ENCODE measurements at places on chromosomes 16 and 17.

- no peak for DNase-seq
Measured at GRCh38 chr16:8342276-8342675, 248.0 kb downstream of the TMEM114 start.

DNA sequence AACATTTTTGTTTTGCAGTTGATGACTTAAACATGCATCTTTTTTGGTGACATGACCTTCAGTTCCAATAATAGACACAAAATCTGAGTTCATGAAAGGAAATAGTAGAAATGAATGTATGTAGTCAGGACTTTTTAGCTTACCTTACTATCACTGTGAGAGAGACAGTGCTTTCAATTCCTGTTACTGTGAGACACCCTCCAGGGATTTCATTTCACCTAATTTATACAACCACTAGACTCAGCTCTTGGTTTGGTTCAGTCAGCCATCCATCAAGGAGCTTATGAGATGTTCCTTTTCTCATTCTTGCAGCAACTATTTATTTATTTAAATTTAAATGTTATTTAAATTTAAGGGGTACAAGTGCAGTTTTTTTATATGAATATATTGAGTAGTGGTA is 77.9 kb downstream of the MAP2K4 start:
- DNase-seq: no peak

- no peak for DNase-seq
Measured at GRCh38 chr16:55773859-55774549, 58.9 kb downstream of the CES1 start.

DNA sequence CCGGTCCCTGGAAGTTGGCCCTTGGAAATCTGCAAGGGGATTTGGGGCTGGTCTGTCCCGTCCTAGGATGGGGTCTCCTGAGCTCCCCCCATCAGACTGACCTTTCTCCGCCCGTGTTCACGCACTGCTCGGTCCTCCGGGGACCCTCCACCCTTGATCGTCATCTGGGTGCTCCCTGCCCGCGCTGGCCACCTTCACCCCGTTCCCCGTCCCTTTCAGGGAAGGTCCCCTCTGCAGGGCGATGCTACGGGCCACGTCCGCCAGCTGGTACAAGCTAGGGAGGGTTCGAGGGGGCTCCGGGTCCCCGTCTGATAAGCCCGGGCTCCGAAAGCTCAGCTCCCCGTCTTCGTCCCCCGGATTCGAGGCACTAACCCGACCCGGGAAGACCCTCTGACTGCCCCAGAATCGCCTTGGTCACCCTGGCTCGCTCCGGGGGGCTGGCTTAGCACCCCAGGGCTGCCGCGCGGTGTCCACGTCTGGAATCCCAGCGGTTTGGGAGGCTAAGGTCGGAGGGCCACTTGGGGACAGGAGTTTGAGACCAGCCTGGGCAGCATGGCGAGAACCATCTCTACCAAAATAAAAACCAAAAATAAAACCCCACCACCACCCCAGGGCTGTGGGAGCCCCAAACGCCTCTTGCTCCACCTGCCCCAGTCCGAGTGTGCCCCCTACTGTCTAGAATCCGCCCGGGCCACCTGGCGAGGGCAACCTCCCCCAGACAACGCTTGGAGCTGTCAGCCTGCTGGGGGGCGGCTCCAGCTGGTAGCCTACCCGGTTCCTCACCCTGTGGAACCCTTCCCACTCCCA is 1.1 kb upstream of the SLC43A2 start:
- DNase-seq: peak; percentile 57

DNA sequence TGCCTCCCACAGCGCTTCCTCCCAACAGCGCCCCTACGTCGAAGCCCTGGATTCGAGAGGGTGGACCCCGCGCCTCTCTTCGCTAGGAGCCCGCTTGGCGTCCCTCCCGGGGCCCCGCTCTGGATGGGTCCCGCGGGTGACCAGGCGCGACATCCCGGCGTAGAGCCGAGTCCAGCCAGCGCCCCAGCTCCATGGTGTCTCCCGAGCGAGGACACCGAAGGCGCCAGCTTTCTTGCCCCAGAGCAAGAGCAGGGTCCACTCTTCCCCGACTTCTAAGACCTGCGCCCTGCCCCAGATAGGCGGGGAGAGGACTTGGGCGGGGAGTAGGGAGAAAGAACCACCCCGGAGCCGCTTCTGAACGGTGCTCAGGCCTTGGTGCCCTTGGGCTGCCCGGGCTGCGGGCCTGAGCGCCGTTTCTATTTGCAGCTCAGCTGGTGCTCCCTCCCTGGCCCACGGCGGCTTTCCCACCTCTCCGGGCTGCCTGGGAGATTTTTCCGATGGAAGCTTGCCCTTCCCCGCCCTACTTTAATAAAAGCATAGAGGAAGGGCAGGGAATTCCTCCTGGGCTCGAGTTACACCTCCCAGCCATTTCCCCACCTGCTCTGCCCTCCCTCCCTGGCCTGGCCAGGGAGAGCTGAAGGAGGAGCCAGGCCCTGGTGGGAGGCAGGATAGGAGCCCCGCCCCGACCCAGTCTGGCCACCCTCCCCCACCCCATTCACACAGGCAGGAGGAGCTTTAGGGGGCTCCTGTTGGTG is 1.8 kb downstream of the MMP15 start:
- DNase-seq: no peak

GRCh38 chr16:89150090-89150835 is 21.3 kb upstream of the CDH15 start:
- DNase-seq: no peak

DNA sequence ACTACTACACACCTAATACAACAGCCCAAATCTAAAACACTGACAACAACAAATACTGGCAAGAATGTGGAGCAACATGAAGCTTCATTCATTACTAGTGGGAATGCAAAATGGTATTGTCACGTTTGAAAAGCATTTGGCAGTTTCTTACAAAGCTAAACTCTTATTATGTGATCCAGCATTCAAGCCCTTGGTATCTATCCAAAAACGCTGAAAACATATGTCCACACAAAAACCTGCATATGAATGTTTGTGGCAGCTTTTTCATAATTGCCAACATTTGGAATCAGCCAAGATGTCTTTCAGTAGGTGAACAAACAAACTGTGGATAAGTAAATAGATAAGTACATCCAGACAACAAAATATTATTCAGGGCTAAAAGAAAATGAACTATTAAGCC is 501.1 kb upstream of the KIF2B start:
- no peak for DNase-seq

- no peak for DNase-seq
Measured at GRCh38 chr16:79008036-79008868, 592.3 kb downstream of the MAF start.

All from breast epithelium (tissue), 4 donors.